ENCODE measurements at places on chromosomes 7 and 10. TPM values are rescaled to one million over a fixed set of nuclear protein-coding genes. Genes with fewer than 3 reads are reported as not detected.

FBXO24 gene
- total RNA-seq: 0.54 TPM

GRCh38 chr10:133187906-133188681 is 28.1 kb downstream of the KNDC1 start:
- no peak for DNase-seq

DNA sequence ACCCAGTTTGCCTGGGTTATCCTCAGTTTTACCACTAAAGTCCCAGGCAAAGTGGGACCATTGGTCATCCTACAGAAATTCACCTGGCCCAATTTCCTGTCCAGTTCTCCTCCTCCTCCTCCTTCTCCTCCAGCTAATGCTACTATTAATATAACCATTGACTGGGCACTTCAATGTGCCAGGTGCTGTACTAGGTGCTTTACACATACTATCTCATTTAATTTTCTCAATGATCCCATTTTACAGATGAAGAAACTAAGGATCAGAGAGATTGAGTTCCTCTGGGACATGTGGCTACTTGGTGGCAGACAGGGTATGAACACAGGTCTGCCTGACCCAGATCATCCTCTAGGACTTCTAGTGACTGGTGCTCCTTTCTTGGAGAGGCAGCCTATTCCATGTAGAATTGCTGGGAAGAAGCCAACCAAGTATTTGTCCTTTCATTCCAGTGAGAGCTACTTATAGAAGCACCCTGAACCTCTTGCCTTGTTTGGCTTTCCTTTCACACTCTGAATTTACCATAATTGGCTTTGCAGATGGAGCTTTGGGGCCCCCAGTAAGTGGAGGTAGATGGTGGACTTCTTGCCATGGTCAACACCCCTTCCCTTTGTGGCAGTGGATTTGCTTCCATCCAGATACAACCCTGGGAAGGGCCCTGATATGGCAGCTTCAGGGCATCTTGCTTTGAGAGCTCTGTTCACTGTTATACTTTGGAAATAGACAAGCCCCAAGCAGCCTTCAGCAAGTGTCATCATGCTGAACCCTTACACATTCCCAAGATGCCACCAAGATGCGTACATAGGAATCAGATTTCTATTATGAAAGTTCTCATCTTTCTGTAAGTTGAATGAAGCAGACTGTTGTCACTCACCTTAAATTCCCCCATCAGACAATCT is 78.7 kb downstream of the MYOF start:
- DNase-seq: no peak

DNA sequence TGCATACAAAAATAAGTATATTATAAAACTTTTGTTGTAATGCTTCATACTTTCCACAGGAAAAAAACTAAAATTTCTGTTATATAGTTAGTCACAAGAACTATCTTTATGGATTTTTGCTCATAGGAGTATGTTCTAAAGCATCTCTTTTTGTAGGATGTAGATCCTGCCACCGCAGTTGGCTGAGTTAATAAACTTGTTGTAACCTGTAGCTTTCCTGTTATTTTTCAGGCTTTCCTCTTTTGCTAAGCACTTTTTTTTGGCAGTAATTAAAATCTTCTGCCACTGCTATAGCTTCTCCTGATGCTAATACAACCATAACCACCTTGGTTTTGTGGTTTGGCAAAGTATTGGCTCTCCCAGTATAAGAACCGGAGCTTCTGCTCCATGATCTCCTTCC is 60.3 kb downstream of the WNT2 start:
- DNase-seq: no peak

DNA sequence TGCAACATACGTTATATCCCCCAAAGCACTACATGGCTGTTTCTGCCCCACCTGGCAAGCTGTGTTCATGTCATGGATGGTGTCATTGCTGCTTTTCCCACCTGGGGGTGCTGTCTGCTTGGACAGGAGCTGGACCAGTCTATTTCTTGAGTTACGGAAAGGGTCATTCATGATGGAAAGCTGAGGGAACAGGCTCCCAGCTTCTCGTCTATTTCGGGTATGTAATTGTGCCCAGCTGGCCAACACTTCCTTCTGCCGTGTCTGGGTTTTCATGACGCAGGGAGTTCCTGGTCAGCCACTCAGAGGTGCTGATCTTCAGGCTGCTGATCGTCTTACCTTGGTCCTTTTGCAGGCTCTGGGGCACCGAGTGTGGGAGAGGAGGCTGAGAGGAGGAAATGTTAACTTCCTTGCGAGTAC is 8.6 kb downstream of the BTBD16 start:
- DNase-seq: peak; percentile 28

All from IMR-90 (cell line).